ENCODE measurements at places on chromosomes 12 and 14.

- DNase-seq: no peak
Observed at GRCh38 chr12:75882421-75882820, 149.2 kb downstream of the PHLDA1 start.

DNA sequence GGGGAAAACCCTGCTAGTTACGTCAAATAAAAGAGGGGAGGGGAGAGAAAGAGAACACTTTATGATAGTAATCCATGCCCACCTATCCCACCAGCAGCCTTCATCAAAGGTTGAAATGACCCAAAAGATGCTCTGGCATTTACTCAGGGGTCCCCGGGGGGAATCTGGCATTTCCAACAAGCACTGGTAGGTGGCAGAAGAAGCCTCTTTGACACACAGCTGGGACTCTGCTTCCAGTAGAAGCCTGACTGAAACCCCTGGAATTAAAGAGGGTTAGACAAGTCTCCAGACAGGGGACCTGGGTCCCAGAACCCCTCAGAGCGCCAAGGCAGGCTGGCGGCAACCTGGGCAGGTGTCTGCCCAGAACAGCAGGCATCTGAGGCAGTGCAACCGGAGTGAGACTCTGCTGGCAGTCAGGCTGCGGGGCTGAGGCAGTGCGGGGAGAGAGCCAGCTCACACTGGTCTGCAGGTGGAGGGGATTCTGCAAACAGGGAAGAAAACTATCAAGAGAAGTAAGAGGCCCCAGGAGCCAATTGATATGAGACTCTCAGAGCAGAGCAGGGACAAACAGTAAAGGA is 85.0 kb upstream of the CAPRIN2 start:
- no peak for DNase-seq

DNA sequence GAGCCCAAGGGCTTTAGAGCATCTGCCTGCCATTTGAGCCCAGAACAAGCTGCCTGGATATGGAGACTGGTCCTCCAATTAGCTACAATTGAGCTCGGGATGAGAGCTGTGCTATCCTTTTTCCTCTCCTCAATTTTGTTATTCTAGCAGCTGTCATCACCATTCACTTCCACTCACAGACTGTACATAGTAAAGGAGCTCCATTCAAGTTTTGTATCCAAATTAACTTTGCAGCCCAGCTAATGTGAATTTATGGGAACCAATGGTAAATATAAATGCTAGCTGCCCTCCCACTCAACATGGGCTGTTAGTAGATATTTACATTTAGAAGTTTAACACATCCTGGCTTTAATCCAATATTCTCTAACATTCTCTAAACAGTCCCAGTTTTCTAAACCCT is 44.6 kb downstream of the BMP4 start:
- DNase-seq: no peak

- no peak for DNase-seq
Observed at GRCh38 chr14:86221000-86221399, 691.1 kb downstream of the FLRT2 start.

- DNase-seq: no peak
Observed at GRCh38 chr14:75748336-75748735, 87.3 kb downstream of the TTLL5 start.

DNA sequence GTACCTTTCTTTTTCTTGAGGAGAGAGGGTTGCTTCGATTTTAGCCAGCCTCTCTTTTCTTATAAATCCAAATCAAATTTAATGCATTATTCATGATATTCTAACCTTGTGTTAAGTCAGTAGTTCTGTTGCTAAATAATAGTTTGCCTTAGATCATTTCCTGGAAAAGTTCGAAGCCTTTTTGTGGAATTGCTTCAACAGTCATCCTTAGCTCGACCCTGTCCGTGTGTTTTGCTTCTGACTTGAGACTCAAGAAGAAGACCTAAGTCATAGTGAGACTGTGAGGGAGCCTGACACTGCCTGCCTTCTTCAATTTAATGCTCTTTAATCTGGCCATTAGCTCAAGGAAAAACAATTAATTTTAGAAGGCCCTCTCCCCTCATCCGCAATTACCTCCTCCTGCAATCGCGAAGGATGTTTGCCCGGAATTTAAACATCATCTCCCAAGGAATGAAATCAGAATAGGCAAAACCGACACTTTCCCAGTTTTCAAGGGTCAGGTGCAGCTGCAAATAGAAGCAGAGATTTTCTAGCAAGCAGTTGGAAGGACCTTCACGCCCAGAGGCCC is 453 bp upstream of the SLC4A8 start:
- DNase-seq: no peak

DNA sequence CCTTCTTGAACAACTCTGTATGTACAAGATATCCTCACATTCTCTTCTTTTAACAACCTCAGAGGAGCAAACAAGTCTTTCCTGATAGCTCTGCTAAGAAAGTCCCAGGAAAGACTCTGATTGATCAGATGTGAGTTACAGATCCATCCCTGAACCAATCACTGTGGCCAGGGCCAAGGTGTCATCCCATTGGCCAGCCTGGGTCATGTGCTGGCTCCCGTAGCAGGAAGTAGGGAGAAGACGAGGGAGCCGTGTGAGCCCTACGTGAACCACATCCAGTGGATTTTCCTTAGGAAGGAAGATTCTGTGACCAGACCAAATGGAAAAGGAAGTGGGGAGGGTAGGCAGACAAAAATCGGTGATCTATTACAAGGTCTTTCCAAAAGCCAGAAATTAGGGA is 5.6 kb downstream of the P2RX7 start:
- DNase-seq: peak; percentile 40

GRCh38 chr12:73589220-73589619 is 948.4 kb upstream of the ATXN7L3B start:
- no peak for DNase-seq

DNA sequence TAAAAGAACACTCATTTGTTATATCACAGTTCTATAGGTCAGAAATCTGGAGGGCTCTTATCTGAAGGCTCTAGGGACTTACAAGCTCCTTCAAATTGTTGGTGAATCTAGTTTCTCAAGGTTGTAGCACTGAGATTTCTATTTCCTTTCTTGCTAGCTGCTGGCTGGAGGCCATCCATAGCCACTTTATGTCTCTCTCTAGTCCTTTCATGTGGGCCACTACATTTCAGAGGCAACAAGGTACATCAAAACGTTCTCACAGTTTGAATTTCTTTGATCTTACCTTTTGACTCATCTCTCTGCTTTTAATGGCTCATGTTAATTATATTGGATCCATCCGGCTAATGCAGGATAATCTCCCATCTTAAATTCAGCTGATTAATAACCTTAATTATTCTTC is 286.8 kb downstream of the DIO2 start:
- no peak for DNase-seq

DNA sequence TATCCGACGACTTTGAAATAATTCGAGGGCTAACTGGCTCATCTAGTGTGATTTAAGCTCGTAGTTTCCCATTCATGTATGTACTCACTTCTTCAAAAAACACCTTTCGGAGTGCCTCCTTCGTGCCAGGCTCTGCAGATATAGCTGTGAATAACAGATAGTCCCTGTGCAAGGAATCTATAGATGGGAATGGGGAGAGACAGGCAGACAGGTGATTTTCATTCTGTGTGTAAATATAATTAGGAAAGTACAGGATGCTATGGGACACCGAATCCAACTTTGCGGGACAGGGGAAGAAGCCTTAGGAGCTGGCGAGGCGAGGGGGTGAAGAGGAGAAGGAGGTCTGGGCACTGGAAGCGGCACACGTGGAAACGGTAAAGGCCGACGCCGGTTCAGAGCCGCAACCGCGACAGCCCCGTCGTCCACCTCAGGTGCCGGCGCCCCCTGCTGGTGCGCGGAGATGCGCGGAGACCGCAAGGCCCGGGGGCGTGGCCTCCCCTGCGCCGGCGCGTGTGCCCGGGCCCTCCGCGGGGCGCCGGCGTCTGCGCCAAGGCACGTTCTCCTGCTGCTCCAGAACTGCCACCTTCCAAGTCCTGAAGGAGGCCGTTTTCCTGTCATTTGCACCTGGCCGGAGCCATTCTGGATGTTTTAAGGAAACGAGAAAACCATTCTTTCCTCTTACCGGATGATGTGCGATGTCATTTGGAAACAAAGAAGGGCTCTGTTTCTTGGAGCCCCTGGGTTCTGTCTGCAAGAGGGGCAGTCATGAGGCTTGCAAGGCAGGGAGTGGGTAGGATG is 18.0 kb upstream of the CACNA1C start:
- DNase-seq: peak; percentile 86

DNA sequence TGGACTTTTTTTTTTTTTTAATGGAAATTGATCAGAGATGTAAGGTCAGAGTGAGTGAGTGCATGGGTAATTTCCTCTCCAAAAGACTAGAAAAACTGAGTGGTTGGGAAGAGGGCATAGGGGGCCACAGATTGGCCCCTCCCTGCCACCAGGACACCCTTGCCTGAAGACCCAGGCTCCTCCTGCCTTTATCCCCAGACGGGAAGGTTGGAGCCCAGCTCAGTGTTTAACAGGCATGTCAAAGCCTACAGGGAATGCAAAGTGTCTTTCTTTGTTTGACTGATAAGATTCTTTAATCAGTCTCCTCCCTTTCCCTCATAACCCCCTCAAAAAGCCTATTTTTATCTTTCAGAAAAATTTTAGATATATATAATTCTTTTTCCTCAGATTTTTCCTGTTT is 50.3 kb downstream of the IRAK3 start:
- peak; percentile 36 for DNase-seq

GRCh38 chr14:104642540-104642868 is 37.9 kb upstream of the TMEM179 start:
- DNase-seq: no peak

DNA sequence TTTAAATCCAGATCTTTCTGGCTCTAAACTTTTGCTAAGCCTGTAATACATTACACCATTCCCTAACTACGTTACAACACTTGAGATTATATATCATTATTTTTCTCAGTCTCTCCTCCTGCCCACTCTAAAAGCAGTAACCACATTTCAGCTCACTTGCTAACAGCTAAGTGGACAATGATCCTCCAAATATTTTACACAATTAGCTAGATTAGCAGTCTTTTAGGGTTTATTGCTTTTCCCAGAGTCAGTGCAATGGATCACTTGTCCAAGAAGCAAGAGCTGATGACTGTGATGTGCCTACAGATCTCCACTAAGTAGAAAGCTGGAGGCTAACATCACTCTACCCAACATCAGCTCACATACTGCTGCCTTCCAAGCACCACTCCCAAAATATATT is 17.6 kb downstream of the CPNE8 start:
- no peak for DNase-seq

DNA sequence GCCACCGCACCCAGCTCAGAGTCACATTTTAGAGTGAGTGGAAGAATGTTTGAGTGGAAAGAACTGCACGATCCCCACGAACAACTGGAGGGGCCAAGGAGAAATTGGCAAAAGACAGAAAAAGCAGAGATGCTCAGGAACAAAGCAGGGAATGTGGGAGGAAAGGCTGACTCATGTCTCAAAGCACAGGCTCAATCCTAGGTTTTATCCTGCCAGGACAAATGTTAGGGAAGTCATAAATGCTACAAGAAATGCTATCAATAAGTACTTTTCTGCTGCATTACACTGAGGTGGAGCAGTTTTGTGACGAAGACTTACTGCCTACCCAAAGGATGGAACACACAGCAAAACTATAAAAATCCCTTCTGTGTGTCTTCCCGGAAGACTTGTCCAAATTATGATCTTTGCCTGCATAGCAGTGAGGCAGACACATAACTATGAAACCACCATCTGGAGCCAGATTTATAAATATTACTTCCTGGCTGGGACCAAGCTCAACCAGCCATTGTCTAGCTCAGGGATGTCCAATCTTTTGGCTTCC is 26.7 kb downstream of the NIN start:
- no peak for DNase-seq

GRCh38 chr14:54638135-54638446 is 71.2 kb downstream of the SAMD4A start:
- no peak for DNase-seq

GRCh38 chr14:102645746-102646440 is 53.4 kb downstream of the RCOR1 start:
- DNase-seq: peak; percentile 61

- no peak for DNase-seq
Observed at GRCh38 chr12:130041983-130042812, 120.1 kb upstream of the FZD10 start.

- no peak for DNase-seq
Observed at GRCh38 chr14:39185256-39186049, 10.4 kb downstream of the PNN start.

GRCh38 chr14:61898568-61898967 is 136.3 kb downstream of the SNAPC1 start:
- DNase-seq: no peak

GRCh38 chr12:23891115-23891514 is 58.4 kb downstream of the SOX5 start:
- DNase-seq: no peak

GRCh38 chr14:97707603-97708002 is 910.4 kb downstream of the VRK1 start:
- peak; percentile 20 for DNase-seq

- no peak for DNase-seq
Observed at GRCh38 chr14:53979747-53980642, 23.4 kb upstream of the BMP4 start.

- DNase-seq: no peak
Observed at GRCh38 chr14:36346052-36346451, 25.6 kb upstream of the MBIP start.

DNA sequence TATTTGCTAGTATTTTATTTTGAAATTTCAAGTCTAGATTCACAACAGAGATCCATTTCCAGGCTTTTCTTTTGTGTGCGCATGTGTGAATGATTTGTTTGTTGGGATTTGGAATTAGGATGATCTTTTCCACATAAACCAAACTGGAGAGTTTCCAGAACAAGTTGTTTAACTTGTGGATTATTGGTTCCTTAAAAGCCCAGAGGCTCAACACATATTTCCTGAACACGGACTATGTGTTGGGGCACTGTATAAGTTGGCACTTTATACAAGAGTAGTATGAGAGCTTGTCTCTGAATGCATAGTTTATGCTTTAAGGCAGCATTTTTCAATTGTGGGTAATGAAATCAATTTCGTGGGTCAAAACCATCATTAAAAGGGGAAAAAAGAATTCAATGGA is 67.3 kb upstream of the FUT8 start:
- no peak for DNase-seq

- peak; percentile 46 for DNase-seq
Observed at GRCh38 chr14:90301668-90302090, 30.1 kb downstream of the NRDE2 start.

GRCh38 chr12:122793685-122794106 is 19.3 kb downstream of the CCDC62 start:
- peak; percentile 80 for DNase-seq

Measured in NB4 (cell line).